ENCODE measurements at places on chromosomes 2 and 18. TPM values are rescaled to one million over a fixed set of nuclear protein-coding genes. Genes with fewer than 3 reads are reported as not detected.

The SNX17 gene
- total RNA-seq = 169 TPM

The RAMP1 gene
- 35.0 TPM for total RNA-seq

The GPR45 gene
- total RNA-seq = not detected

The SCN1A gene
- under 0.01 TPM for total RNA-seq

The RNF152 gene
- total RNA-seq = 11.7 TPM

The ARL6IP6 gene
- total RNA-seq = 20.0 TPM

The THAP4 gene
- 36.7 TPM for total RNA-seq

The DLX2 gene
- under 0.01 TPM for total RNA-seq

The MAIP1 gene
- total RNA-seq = 22.9 TPM

The SERPINB11 gene
- not detected for total RNA-seq

The VWA3B gene
- not detected for total RNA-seq

The ARPC2 gene
- 483 TPM for total RNA-seq

The RAB31 gene
- total RNA-seq = 48.6 TPM

The STARD6 gene
- total RNA-seq = not detected

The CERS6 gene
- 9.0 TPM for total RNA-seq

The ATOH8 gene
- total RNA-seq = 9.1 TPM

The MSTN gene
- total RNA-seq = under 0.01 TPM

The IFT172 gene
- 18.0 TPM for total RNA-seq

The KCNE4 gene
- total RNA-seq = 13.4 TPM

The RNU2-63P gene
- not detected for total RNA-seq

The ALPG gene
- not detected for total RNA-seq

The GFPT1 gene
- total RNA-seq = 55.4 TPM

The ING5 gene
- total RNA-seq = 13.2 TPM

The ADCY3 gene
- 39.0 TPM for total RNA-seq

The FBXO36 gene
- 3.9 TPM for total RNA-seq

The MC2R gene
- not detected for total RNA-seq

The CXCR1 gene
- total RNA-seq = not detected

The CNTNAP5 gene
- not detected for total RNA-seq

The TP53I3 gene
- 66.9 TPM for total RNA-seq

The CMPK2 gene
- total RNA-seq = 1.9 TPM

The RIT2 gene
- not detected for total RNA-seq

Data from fibroblast of villous mesenchyme (primary cell).